ENCODE measurements at places on chromosomes 2 and 18.

DNA sequence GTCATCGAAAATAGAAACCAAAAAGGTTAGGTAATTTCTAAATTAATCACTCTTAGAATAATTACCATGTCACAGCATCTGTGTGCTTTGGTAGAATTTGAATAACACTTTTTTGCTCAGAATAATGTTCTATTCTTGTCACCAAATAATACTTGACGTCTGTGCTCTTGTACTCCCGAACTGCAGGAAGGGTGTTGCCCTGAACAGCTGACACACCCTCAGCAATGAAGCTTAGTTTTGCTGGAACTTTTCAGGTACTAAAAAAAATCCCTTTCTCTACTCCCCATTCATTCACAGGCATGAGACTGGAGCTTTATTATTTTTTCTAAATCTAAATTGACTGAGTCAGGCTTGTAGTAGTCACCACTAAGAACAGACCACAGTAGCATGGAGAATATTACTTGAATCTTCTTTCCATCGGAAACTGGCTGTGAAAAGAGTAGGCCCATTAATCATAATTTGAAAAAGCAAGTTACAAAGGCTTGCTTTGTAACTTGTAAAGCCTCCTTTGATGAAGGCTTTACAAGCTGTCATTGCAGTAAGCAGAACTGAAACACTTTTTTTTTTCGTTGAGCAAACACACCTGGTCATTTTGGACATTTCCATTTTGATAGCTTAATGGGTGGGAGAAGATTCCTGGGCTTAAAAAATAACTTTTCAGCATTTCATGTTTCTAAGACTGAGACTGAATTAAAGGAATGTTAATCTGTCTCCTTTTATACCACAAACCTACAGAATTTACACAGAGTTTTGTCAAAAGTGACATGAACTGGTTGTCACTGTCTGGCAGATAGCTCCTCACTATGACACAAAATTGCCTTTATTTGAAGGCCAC, 70.3 kb upstream of the PELI1 start:
- DNase-seq, result no peak

DNA sequence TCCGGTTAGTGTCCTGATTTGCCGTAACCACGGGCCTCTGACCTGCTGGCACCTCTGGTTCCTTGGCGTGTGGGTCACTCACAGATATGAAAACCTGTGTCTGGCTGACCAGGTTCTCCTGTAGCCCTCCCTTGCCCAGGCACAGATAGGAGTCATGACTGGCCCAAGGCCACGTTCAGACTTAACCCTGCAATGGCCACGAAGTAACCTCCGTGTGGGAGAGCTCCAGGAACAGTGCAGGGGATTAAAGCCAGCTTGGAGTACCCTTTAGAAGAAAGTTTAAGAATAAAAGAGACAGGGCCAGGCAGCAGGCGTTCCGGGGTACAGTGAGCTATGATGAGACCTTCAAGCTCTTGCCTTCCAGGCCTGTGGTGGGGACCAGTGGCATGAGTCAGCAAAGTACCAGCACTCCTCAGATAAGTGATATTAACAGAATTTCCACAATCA, 25.5 kb downstream of the CENPO start:
- DNase-seq, result no peak

GRCh38 chr2:189783451-189783926, 650 bp downstream of the ORMDL1 start:
- DNase-seq, result no peak

- no peak for DNase-seq
Measured at GRCh38 chr2:69955029-69955428, 6.4 kb downstream of the ASPRV1 start.

DNA sequence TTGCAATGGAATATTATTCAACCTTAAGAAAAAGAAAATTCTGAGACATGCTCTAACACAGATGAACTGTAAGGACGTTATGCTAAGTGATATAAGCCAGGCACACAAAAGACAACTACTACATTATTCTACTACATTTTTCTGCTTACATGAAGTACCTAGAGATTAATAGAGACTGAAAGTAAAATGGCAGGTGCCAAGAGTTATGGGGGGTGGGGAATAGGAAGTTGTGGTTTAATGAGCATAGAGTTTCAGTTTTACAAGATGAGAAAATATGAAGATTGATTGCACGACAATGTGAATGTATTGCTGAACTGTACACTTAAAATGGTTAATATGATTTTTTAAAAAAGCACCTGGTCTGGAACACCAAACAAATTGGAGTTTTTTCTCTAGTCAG, 1231.6 kb upstream of the DDX18 start:
- DNase-seq, result no peak

DNA sequence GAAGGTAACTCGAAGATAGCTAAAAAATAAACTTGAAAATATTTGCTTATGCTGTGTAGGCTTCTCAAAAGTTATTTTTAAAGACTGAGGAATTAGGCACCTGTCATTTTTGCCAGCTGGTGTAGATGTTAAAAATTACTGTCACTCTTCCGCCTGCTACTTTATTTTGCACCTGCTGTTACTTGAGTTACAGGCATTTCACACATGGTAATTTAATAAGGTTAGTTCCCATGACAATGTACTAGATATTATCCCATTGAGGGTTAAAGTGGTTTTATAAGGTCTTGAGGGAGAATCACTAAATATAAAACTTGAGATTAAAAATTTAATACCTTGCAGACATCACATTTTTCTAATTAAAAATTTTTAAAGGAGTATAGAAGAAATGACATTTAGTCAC, 26.6 kb downstream of the MYL1 start:
- no peak for DNase-seq
